ENCODE measurements at places on chromosomes 1 and 21.

GRCh38 chr21:36786186-36786585, 87.3 kb downstream of the SIM2 start:
- DNase-seq = no peak

- peak; percentile 45 for DNase-seq
These were observed 122.2 kb downstream of the KCNN3 start for GRCh38 chr1:154747740-154748404.

- DNase-seq = no peak
These were observed 45.7 kb upstream of the TSPAN2 start for GRCh38 chr1:115134850-115135480.

DNA sequence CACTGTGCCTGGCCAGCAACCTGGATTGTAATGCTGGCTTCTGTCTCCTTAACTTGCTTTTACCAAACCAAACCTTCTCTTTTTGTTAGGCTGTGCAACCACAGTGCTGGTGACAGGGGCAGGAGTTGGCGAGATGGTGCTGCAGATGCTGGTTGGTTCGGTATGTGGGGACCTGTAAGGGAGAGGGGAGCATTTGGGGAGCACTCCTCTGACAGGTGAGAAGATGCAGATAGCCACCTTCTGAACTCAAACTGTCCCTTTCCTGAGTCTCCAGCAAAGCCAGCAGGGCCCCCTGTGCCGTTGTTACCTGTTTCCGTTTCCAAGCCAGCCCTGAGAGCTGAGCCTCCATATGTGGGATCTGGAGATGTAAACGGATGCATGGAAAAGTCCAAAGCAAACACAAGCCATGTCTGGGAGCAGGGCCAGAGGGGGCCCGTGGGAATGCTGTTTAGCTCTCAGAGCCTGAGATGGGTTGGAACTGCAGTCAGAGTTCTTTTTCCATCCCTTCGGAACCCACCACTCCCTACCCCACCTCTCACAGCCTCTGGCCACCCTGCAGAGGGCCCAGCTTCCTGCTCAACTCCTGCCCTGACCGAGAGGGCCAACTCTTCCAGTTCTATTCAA, 34.0 kb downstream of the ELK4 start:
- DNase-seq = no peak

DNA sequence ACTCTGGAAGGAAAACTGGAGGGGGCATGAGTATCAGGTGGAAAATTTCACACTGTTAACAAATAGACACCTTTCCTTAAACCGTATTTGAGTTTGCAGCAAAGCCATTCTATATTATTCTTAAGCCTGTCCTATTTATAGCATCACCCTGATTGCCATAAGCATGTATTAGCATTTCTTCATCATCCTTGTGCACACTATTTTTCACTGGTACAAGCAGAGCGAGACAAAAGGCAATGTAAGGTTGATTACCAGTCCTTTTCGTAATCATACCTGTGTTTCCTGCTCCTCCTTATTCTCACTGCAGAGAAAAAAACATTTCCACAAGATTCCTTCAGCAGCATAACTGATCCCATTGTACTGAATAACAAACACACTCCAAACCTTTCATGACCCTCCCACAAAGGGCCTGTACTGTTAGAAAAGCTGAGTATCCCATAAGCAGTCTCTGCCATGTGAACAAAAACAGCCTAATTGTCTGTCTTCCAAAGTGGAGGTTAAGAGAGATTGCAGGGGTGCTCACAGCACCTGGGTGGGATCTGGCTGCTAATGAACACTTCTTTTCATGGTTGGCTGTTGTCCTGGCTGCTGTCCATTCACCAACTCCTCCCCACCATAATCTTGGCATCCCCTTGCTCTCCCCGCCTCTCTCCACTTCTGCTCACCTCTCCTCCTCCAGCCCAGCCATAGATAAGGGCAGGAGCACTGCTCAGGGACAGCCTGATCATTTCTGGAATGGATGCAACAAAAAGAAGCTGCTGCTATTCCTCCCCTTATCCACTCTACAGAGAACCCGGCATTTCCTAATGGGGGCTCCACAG, 30.4 kb downstream of the VTCN1 start:
- DNase-seq = no peak

DNA sequence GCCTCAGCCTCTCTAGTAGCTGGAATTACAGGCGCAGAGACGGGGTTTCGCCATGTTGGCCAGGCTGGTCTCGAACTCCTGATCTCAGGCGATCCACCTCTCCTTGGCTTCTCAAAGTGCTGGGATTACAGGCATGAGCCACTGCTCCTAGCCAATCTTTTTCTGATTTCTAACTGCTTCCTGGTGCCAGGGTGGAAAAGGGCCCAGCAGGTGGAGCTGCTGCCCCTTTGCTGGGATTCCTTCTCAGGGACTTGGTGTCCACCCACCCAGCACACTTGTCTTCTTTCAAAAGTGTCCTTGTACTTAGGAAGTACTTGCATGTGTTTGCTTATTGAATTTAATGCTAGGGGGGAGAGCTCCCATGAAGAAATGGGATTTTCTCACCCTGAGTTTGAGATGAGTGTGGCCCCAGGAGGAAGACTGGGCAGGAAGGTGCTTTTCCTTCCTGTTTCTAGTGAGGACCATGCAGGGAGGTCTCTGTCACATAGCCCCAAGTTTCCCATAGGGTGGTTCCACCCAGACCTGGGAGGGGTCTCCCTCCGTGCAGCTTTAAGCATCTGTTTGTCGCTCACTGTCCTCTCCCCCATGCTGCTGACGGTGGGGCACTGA, 14.2 kb downstream of the UTP11 start:
- peak; percentile 31 for DNase-seq
